IPS-NIHi11 (cell line): ENCODE measurements at places on chromosomes 16 and 17.

DNA sequence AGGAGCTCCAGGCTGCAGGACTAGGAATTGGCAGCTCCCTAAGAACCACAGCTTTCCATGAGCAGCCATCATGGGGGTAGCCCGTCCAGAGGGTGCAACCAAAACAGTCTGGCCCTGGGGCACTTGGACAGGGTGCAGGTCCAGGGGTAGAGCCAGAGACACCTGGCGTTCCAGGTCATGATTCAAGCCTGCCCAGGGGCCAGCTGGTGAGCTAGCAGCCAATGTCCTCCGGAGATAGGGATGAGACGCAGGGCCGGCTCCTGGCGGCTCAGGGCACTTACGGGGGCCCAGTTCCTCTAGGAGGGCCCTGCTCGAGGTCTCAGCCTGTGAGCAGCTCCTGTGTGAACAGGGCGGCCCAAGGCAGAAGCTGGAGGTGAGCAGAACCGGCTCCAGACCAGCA lies 22.1 kb downstream of the PIEZO1 start:
- DNase-seq, result no peak

DNA sequence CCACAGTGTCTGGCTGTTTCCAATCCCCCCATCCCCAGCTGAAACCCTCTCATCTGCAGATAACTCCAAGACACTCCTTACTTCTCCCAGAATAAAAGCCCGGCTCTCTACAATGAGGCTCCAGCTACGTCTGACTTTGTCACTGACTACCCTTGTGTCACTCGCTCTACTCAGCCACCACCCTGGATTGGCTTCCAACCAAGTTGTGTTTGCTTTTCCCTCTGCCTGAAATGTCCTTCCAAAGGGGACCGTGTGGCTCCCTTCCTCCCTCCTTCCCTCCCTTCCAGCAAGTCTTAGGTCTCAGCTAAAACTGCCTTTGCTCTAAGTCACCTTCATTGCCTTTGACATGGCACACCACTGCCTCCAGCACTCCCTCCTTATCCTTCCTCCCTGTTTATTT lies 42.8 kb downstream of the CDH1 start:
- DNase-seq, result no peak

DNA sequence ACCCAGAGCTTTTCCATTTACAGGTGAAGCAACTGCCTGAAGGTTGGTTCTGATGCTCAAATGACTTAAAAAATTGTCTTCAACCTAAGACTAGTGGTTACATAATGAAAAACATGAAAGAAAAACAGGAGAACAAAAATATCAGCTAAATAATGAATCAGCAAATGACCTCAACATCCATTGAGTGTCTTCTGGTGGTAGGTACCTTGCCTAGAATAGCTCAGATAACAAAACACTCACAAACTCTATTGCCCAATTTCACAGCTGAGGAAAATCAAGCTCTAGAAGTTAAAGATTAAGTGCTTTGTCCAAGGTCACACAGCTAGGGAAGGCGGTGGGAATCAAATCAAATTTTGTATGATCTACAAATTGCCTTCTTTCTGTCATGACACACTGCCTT lies 304.6 kb upstream of the CDH11 start:
- DNase-seq, result no peak

DNA sequence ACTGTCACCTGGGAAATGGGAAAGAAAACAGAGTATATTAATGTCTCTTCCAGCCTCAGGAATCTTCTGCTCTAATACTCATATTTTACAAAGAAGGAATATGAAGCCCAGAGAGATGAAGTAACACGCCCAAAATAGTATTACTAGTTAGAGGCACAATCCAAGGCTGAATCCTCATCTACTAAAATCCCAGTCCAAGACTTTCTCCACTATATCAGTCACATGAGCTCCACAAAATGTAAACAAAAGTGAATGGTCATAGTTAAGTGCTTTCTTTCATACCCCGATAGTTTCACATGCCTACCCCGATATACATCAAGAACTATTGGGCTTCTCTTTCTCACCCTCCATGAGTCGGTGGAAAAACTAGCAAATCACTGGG lies 965 bp downstream of the INTS2 start:
- no peak for DNase-seq

- no peak for DNase-seq
Observed at GRCh38 chr16:79288066-79288465, 312.5 kb downstream of the MAF start.

GRCh38 chr16:1311738-1312466 lies 2.5 kb downstream of the UBE2I start:
- no peak for DNase-seq

GRCh38 chr17:34637548-34638525 lies 58.5 kb downstream of the TMEM132E start:
- peak; percentile 92 for DNase-seq

- DNase-seq, result no peak
Observed at GRCh38 chr16:56628486-56629350, 3.1 kb downstream of the MT1E start.

DNA sequence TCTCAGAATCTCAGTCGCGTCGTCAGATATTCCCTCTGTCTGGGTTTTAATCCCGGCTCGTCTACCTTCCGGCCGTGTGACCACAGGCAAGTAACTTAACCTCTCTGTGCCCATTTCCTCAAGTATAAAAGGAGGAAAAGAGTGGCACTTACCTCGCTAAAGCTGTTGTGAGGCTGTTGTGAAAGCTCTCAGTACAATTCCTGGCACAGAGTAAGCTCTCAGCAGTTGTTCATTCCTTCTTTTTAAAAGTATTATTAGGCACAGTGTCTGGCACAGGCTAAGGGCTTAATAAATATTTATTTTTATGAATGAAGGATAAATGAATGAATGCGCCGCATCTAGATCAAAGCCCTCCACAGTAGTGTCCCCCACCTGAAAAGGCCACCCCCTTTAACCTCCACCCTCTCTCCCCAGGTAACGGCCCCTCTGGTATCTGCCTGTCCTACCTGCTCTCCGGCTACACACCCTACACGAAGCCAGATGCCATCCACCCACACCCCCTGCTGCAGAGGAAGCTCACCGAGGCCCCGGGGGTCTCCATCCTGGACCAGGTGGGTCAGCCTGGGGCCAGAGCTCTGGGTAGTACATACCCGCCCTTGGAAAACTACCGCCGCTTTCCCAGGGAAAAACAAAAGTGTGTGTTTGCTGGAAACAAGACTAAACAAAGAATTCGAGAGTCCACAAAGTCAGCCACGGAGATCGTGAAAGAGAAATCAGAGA lies 6.0 kb downstream of the OSGIN1 start:
- DNase-seq, result no peak

DNA sequence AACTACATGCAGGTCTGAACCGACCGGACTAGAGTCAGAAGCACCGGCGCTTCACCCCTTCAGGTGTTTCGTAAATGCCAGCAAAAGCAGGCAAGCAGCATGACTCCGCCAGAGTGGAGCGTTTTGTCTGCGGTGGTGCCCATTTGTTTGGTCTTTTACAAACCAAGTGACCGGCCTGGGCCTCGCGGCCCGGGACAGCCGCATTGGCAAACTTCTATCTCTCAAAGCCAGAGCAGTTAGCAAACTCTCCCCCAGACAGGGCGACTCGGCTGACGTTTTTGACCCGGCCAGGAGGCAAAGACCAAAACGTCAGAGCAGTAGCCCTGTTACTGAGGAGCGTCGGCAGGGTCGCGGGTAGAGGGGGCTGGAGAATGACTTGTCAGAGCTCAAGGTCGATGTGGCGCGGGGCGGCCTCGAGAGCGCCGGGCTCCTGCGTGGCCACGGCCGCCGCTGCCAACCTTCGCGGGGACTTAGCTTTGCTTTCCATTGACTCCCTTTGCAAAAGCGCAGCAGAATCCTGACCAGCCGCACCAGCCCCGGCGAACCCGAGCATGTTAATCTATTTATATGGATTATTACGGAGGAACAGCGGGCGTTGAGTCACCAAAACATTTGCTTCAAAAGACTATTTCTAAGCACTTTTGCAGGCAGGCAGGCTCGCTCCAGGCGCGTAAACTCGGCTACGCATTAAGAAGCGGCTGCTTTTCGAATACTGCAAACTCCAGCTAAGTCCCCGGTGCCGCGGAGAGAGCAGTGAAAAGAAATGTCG lies 763 bp upstream of the SOX9 start:
- peak; percentile 50 for DNase-seq

DNA sequence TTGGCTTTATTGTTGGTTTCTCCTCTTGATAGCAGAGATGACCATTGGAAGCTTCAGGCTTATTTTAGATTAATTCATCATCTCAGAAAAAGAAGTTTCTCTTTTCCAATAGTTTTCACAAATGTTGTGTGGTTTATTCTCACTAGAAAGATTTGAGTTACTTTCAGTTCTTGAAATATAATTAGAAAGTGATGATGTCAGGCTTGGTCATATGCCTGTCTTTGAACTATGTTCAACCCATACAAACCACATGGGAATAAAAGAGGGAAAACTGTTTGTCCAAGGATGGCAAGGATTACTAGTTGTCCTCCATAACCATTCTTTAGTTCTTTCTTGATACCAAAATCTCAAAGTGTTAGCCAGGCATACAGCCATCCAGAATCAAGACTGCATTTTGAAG lies 3.7 kb upstream of the HS3ST2 start:
- no peak for DNase-seq

GRCh38 chr17:80377798-80378197 lies 37.2 kb upstream of the ENDOV start:
- DNase-seq, result no peak

DNA sequence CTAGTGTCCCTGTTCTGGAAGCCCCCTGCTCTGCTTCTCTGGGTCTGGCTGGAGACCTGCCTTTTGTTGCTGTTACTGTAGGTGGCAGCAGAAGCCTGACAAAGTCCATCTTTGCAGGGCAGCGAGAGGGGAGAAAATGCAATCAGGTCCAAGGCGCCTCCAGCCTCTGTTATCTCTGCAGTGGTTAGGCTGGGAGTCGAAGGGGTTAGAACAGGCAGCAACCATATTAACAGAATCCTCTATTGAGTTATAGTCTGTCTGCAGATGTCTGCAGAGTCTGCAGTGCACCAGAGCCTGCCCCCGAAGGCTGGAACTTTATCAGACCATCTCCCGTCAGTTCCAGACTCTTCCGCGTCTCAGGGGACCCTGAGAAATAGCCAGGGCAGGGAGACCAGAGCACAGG lies 404.9 kb upstream of the EEF2KMT start:
- peak; percentile 59 for DNase-seq

DNA sequence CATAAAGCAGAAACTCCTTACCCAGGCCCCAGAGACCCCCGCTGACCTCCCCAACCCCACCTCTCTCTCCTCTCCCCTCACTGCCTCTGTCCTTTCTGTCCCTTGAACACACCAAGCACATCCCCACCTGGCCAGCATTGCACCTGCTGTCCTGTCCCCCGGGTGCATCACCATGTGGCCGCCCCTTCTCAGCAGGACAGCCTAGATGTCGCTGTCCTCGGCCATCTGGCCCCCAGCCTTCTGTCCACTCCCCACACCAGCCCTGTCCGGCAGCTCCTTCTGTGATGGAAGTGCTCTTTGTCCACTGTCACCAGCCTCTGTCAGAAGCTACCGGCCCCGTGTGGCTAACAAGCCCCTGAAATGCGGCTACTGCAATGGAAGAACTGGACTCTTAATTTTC lies 12.3 kb upstream of the MPRIP start:
- DNase-seq, result no peak

DNA sequence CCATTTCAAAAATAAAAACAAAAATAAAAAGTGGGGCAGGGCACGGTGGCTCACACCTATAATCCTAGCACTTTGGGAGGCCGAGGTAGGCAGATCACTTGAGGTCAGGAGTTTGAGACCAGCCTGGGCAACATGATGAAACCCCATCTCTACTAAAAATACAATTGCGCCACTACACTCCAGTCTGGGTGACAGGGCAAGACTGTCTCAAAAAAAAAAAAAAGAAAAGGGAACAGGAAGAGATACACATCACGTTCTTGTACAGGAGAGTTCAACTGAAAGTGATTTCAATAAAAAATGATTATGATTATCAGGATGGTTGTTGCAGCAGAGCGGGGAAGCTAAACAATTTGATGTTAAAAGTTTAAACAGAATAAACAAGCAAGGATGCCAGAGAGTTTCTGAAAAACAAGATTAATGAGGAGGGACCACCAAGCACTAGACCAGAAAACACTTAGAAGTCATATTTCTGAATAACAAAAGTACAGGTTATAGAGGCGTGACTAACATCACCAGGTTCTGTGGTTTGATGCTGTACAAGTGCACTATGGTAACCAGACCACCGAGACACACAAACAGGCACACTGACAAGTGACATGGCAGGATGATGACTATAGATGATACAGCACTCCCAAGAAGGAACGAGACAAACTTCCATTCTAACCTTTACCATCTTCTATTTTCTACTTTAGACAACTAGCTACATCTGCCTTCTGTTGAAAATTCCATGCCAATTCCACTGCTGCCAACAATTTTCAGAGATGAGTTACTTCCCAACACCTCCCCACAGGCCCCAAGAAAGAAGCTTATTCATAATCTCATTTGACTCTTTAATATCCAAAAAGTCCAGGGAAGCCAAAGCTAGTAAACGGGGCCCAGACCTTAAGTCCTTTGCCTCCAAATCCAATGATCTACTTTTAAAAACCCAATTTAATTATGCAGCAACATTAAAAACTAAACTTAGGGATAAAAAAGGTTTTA lies 11.8 kb downstream of the DNAJA2 start:
- DNase-seq, result no peak

DNA sequence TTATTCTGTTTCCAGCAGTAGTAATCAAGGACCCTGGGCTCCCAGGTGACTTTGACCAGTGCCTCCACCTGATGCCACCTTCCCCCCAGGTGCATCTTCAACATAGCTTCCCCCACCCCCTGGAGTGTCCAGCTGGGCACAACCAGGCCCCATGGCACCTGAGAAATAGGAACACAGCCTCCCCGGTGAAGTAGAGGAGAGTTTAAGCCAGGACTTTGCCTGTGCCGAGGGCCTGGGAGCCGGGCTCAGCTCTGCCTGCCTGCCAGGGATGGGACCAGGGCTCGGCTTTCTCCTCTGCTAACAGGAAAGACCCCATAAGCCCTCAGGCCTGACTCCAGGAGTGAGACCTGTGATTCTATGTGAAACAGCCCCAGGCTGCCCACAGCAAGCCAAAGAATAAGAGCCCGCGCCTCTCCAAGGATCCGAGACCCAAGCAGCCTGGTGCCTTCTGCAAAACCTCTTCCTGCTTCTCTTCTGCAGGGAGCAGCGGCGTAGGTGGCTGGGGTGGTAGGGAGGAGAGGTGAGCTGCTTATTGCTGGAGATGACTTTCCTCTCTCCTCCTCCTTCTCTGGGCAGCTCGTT lies 16.4 kb upstream of the RBFOX3 start:
- DNase-seq, result peak; percentile 7

DNA sequence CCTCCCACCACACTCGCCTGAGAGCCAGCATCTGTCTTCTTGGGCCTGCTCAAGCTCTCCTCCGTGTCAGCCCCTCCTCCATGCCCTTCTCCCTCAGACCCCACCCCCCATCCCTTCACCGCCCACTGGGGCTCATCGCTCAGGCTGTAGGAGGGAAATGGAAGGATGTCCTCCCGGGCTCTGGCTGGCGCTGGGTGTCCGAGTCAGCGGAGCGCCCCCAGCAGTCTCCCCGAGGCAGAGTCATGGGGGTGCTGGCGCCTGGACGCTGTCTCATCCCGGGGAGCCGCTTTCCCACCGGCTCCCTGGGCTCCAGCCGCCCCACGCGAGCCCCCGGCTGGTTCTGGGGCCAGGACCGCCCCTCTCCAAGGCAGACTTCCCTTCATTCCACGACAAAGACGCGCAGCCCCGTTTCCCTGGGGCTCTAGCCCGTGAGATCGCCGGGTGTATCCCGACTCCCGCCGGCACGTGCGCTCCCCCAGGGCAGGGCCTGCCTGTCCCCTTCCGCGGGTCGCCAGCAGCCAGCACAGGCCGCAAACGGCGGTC lies 428 bp upstream of the ANTKMT start:
- DNase-seq, result peak; percentile 52
